ENCODE measurements at places on chromosomes 5 and 9. TPM values are rescaled to one million over a fixed set of nuclear protein-coding genes. Genes with fewer than 3 reads are reported as not detected.

GRCh38 chr5:79750611-79751510 is 61.2 kb downstream of the CMYA5 start:
- H3K27ac ChIP-seq, result no peak overlapping the region
- no peak for DNase-seq
- no peak overlapping the region for H3K4me3 ChIP-seq
- peaks cover 1% of the 10 kb centered on the region for H3K36me3 ChIP-seq

NCBP1 gene
- total RNA-seq, result 49.0 TPM

BTNL9 gene
- 0.12 TPM for total RNA-seq

ORM2 gene
- not detected for total RNA-seq

DNA sequence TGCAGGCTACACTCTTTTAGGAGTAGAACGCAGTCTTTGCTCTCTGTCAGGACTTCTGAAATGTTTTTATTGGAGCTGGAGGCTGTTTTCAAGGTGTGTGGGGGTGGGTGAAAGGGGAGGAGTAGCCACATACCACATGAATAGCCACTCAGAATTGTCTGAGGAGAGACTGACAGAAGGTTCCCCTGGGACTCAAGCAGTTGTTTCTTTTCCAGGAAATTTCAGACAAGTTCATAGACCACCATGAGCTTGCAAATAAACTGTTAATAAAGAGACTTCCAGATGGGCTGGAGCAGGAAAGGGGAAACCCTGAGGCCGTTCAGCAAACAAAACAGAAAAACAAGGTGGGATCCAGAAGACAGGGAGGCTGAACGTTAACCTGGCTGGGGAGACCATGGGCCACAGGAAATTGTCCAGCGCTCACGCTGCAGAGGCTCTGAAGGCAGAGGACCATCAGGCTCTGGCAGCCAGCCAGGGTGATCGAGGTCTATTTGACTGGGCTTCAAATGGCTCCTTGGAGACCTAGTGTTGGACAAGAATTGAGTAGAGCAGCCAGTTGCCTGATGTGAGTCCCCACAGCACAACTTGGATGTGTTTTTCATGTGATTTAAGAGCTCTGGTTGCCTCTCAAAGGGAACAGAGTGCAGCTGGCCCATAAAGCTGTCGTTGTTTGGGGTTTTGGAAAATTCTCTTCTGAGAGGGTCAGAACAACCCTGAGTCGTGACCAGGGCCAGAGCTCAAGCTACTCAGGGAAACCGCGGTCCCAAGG is 159.2 kb upstream of the RAI14 start:
- no peak overlapping the region for H3K27ac ChIP-seq
- H3K4me1 ChIP-seq, result peaks cover 12% of the 10 kb centered on the region
- no peaks in the 10 kb centered on the region for H3K36me3 ChIP-seq
- H3K4me3 ChIP-seq, result no peak overlapping the region
- no peak for DNase-seq
